NT2/D1 (cell line): ENCODE measurements at places on chromosomes 13 and 19.

DNA sequence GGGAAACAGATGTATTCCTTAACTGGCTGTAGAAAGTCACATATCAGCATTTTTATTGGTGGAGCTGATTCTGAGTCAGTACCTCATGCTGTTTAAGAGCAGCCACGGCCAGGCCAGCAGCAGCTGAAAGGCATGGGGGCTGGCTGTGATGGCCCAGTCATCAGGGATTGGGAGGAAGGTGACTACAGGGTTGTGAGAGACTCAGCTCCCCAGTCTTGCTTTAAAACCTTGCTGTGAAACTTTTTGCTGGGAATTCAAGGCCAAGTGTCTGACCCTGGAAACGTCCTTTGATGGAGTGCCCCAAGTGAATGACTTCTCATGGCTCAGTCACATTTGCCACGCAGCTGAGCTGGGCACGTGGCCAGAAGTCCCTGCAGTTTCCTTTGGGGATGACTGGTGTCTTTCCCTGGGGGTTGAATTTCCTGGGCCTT lies 39.1 kb upstream of the RNF113B start:
- no peak for DNase-seq

DNA sequence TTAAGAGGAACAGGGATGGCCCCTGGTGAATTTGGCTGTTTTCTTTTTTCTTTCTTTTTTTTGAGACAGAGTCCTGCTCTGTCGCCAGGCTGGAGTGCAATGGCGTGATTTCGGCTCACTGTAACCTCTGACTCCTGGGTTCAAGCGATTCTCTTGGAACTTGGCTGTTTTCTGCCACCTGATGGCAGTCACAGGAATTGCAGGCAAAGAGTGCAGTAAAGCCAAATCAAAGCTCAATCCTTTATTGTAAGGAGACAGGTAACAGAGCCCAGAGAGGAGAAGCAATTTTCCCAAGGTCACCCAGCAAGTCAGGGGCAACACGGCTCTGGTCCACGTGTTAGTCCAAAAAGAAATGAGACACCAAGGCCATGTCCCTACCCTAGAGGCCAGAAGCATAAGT lies 6.2 kb downstream of the TINCR start:
- no peak for DNase-seq

- no peak for DNase-seq
Observed at GRCh38 chr13:110414283-110414682, 107.2 kb downstream of the COL4A2 start.

GRCh38 chr13:111937777-111938311 lies 129.1 kb upstream of the SOX1 start:
- no peak for DNase-seq

DNA sequence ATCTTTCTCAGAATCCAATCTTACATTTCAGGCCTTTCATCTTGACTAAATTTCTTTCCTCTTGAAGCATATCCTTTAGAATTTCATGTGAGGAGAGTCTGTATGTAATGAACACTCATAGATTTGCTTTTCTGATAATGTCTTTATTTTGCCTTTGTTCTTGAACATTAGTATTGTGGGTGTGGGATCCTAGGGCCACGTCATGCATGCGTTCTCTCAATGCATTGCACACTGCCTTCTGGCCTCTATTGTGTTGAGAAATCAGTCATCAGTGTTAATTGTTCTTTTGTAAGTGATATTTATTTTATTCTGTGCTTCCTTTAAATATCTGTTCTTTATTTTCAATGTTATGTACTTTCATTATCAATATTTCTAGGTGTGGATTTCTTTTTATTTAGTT lies 364.9 kb downstream of the OXGR1 start:
- no peak for DNase-seq

DNA sequence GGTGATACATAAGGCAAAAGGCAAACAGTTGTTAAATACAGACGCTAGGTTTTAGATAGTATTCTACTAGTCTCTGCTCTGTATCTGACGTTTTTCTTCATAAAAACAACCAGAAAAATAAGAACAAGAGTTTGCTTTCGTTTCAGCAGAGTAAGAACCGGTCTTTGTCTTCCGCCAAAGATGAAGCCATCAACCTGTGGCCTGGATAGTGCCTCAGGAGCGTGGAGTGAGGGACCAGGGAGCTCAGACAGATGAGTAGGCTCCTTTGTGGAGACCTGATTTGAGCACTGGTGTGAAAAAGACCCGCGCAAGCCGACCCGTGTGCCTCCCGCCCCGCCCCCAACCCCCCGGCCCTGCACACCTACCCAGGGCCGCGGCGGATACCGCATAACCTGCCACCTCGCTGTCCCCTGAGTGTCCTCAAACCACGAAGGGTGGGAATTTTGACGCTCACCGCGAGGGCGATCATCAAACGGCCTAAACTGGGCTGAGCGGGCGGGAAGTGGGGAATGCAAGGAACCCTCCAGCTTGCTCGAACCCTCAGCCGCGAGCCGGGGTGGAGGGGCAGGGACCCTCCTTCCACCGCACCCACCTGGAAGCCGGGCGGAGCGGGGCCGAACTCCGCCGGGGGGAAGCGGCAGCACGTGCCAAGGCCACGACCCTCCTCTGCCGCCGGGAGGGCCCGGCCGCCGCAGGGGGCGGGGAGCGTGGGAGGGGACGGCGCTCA lies 866 bp upstream of the LMO7 start:
- DNase-seq = no peak

- DNase-seq = no peak
Observed at GRCh38 chr19:29560313-29561075, 34.7 kb downstream of the VSTM2B start.
